ENCODE measurements at places on chromosomes 3 and 15.

GRCh38 chr15:85988741-85989140 lies 90.9 kb upstream of the AGBL1 start:
- DNase-seq = no peak

GRCh38 chr3:76585794-76586392 lies 454.0 kb upstream of the ROBO2 start:
- DNase-seq = peak; percentile 34

DNA sequence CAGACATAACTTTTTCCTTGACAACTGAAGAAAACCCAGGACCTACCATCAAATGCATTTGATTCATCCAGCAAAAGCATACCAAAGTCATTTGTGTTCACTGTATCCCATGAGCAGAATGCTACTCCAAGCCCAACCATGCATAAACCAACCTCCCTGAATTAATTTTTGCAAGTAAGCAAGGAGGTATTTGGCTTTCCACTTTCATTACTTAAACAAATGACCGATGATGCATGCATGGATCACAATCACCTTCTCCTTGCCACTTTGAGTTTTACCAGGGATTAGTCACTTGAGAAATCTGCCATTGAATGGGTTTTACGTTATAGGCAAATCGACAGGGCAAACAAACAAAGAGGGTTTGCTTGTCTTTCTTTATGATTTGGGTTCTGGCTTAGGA lies 214.8 kb downstream of the FMN1 start:
- peak; percentile 80 for DNase-seq

DNA sequence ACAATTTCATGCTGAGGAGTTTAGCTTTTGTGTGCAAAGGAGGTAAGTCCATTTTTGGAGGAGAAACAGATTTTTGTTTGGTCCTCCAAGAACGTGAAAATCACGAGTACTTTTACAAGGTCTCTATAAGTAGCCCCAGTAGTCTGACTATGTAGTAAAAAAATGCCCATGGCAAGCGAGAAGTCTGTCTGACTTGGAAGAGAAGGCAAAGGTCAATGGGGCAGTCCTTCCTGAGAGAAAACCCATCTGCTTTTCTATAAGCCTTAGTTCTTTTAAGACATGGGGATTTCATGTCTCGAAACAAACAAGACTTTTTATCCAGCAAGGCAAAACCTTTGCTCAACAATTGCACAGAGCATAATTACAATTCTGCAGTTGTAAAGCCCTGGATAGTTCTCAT lies 183.2 kb downstream of the GAP43 start:
- DNase-seq = no peak

DNA sequence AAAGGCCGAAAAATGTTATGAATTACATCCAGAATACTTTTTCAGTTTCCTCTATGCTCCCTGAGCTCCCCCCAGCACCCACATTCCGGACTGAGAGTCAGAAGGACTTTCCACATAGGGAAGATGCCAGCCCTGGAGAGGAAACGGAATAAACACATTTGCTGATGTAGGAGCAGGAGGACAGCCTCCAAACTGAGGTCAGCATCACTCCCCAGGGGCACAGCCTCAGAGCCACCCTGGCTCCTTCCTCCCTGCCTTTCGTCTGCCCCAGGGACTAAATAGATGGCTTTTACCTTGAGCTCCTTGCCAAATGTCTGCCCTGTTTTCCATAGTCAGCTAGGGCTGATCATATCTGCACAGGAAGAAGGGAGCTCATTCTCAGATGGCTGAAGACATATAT lies 22.6 kb upstream of the SLCO2A1 start:
- no peak for DNase-seq

- peak; percentile 74 for DNase-seq
Measured at GRCh38 chr15:52093539-52094510, 18.8 kb downstream of the BCL2L10 start.

- peak; percentile 20 for DNase-seq
Measured at GRCh38 chr15:87755226-87755625, 501.3 kb downstream of the NTRK3 start.

- DNase-seq = peak; percentile 76
Measured at GRCh38 chr3:66098436-66098835, 59.7 kb upstream of the MAGI1 start.
